ENCODE measurements at places on chromosomes 5 and 9. TPM values are rescaled to one million over a fixed set of nuclear protein-coding genes. Genes with fewer than 3 reads are reported as not detected.

The PLAC8L1 gene
- not detected for total RNA-seq

The CD74 gene
- total RNA-seq, result 4.1 TPM

The MRPL22 gene
- total RNA-seq, result 42.1 TPM

The MOB3B gene
- 6.2 TPM for total RNA-seq

The SPATA31A3 gene
- not detected for total RNA-seq

DNA sequence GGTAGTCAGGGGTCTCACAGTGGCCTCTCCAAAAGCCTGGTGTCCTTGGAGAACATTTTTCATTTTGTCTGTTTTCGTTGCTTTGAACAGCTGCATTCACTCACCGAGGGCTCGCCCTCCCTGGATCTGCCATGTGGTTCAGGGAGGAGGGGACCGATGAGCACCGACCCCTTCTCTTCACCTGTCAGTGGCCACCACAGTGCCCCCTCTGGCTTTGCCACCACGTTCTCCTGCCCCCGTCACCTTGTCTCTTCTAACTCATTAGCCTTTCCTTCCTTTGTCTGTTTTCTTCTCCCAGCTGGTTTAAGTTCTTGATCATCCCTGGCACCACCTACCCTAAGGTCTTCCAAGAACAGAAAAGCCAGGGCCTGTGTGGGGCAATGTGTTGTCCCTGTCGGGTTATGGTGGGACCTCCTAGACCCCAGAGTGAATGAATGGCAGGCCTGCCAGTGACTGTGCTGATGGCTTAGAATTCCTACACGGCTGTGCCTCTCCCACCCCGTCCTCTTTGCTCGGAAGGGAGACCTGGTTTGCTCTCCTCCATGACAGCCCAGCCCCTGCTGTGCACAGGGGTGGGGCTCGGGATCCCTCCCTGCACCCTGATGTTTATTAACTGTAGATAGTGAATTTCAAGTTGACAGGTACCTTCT is 90.0 kb downstream of the ANKRD33B start:
- DNase-seq, result no peak

- no peak for DNase-seq
Measured at GRCh38 chr9:129178568-129179382, 714 bp upstream of the IER5L start.

- DNase-seq, result no peak
Measured at GRCh38 chr5:14599476-14600127, 18.0 kb downstream of the OTULINL start.

- no peak for DNase-seq
Measured at GRCh38 chr9:24035816-24036215, 209.8 kb upstream of the ELAVL2 start.

DNA sequence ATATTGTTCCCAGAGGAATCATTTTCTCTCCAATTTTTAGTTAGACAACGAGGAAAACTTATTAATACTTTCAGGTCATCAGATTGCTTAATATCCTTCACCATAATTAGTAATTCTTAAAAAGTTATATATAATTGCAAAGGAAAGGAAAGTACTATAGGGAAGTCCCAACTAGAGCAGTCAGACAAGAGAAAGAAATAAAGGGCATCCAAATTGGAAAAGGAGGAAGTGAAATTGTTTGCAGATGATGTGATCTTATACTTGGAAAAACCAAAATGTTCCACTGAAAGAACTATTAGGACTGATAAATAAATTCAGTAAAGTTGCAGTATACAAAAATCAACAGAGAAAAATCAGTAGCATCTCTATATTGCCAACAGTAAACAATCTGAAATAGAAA is 223.5 kb upstream of the MEF2C start:
- DNase-seq, result no peak

DNA sequence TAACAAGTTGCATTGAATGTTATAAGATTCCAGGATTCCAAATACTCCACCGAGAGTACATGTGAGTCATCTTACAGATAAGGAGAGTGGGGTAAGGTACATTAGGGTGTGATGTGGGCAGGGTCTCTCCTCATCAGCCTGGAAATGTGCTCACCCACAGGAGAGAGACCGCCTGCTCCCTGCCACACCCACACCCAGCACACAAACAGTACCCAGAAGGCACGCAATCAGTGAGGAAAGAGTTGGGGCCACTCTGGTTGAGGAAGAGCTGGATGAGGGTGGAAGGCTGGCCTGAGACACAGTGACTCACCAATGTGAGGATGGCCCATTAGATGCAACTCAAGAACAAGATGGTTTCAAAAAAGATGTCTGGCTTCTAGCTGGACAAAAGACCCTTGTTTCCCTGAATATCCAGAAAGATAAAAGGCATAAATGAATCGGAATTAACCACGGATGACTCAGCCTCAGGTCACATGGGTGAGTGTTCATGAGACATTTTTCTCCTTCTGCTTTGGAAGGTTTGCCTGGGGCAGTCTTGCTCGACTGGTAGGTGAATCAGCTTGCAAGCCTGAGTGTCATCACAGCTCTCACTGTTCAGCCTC is 51.1 kb upstream of the LHFPL2 start:
- DNase-seq, result no peak

GRCh38 chr9:78320875-78321496 is 24.1 kb downstream of the PSAT1 start:
- no peak for DNase-seq

- no peak for DNase-seq
Measured at GRCh38 chr5:154478752-154479159, 729 bp upstream of the HAND1 start.

DNA sequence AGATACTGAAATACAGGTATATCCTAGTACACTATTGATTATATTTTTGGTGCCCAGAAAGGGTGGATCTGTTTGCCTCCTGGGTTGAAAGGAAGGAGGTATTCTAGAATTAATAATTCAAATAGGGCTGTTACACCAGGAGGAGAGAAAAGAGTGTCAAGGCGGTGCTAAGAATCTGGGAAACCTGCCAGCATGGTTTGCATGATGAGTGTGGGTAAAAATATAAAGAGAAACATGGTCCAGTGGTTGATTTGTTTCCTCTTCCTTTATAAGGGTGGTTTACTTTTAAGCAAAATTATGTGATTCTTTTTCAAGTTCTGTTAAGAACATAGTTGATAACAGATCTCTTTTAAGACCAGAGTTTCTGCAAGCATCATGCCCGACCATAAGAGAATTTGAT is 69.4 kb upstream of the NFIB start:
- no peak for DNase-seq
